ENCODE measurements at places on chromosomes 3 and 15. TPM values are rescaled to one million over a fixed set of nuclear protein-coding genes. Genes with fewer than 3 reads are reported as not detected.

The CLPX gene
- total RNA-seq = 93.6 TPM

DNA sequence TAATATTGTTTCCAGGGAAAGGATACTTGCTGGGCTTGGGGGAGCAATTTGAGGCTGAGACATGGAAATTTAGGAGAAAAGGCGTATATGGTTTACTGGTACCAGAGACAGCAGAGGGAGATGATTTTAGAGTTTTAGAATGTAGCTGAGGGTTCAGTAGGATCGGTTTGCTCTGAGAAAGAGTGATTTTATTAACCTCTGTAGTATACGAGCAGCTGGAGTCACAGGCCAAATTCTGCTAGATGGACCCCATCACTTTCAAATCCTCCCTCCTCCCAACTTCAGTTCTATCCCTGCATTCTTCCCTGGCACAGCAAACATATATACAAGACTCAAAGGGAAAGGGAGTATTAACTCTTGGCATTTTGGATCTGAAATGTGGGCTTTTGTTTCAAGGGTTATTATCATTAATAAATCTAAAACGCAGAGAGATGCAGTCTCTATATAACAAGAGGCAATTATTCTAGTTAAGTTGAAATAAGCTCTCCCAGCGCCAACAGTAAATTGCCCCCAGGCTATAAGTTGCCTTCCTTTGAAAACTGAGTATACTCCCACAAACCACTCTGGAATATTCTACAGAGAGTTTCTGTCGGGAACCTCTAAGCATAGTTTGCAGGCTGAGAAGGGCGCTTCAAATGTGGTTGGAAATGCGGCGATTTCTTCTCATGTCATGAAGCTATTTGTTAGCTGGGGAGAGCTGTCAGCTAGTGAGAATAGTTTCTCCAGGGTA, 5.4 kb downstream of the CRABP1 start:
- DNase-seq = no peak

DNA sequence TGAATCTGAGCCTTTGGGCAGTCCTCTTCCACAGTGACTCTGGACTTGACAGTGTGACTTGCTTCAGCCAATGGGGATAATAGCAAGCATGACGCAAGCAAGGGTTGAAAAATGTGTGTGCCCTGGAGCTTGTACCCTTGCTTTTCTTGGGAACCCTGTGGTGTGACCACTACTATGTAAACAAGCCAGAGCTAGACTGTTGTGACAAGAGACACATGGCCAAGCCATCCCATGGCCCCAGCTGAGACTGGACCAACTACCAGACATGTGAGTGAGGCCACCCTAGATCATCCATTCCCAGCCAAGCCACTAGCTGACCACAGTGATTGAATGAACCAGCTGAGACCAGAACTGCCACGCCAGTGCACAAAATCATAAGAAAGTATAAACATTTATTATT, 11.8 kb downstream of the MYO1E start:
- no peak for DNase-seq

The GDPGP1 gene
- total RNA-seq = 6.0 TPM

DNA sequence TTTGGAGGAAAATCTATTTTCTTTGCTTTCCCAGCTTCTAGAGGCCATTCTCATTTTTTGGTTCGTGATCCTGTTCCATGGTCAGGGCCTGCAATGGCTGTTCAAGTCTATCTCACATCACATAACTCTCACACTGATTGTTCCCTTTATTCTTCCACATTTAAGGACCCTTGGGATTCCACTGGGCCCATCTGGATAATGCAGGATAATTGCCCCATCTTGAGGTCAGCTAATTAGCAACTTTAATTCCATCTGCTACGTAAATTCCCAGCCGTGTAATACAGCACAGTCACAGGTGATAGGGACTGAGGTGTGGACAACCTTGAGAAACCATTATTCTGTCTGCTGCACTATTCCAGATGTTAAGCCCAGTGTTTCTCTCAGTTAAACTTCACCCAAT, 311.6 kb upstream of the CNTN4 start:
- no peak for DNase-seq

The YEATS2 gene
- 25.2 TPM for total RNA-seq

The OCA2 gene
- 23.0 TPM for total RNA-seq

The HCLS1 gene
- 108 TPM for total RNA-seq

The NOX5 gene
- total RNA-seq = 0.77 TPM

DNA sequence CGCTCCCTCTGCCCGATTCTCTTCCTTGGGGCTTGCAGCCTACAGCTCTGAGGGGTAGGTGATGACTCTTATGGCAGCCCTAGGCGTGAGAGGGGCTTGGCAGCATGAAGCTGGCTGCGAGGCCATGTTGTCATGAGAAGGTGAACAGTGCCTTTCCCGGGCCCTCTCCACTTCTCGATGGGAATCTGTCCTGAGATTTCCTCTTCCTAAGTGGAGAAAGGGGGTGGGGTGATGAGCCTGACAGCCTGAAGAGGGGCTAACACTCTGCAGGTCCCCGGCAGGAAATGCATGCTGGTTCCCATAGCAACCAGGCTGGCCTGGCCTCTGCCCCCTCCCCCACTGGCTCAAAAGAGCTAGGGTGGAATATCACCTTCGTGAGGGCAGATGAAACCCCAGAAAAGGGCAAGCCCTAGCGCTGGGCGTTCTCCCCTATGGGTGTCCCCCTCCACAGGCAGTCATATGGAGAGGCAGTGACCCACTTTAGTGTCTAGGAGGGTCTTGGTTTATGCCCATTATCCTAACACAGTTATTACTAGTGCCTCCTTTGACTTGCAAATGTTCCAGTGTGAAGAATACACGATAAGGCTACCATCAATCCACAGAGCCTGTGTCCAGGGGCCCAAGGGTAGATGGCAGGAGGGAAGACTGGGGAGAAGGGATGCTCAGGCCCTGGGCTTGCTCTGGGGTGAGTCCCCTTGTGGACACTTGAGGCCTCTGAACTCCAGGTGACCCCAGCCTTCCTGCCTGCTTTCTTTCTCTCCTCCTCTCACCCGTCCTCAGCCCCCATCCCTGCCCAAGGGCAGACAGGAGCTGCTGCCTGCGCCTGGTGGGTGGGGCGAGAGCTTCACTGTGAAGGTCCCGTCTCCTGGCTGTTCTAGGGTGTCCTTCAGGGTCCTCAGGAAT, 13.2 kb downstream of the EPHB3 start:
- DNase-seq = peak; percentile 69

- DNase-seq = peak; percentile 85
Observed at GRCh38 chr15:71051539-71051938, 63.7 kb upstream of the THSD4 start.

GRCh38 chr3:105353485-105354161, 13.1 kb upstream of the ALCAM start:
- peak; percentile 69 for DNase-seq

DNA sequence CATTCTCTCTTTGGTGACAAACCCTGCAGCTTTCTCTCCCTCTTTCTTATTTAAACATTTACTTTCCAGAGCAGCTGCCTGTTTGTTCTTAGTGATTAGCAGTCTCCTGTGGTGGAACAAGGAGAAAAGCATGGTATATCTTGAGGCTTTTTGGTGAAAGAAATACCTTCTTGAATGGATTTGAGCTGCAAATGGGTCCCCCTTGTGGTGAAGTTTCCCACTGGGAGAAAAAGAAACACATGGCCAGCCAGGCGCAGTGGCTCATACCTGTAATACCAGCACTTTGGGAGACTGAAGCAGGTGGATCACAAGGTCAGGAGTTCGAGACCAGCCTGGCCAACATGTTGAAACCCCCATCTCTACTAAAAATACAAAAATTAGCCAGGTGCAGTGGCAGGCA, 48.3 kb upstream of the ACP3 start:
- DNase-seq = no peak

- peak; percentile 54 for DNase-seq
Observed at GRCh38 chr3:72604328-72604727, 243.9 kb downstream of the SHQ1 start.

The RYR3 gene
- 1.4 TPM for total RNA-seq

The C3orf22 gene
- total RNA-seq = 0.28 TPM

DNA sequence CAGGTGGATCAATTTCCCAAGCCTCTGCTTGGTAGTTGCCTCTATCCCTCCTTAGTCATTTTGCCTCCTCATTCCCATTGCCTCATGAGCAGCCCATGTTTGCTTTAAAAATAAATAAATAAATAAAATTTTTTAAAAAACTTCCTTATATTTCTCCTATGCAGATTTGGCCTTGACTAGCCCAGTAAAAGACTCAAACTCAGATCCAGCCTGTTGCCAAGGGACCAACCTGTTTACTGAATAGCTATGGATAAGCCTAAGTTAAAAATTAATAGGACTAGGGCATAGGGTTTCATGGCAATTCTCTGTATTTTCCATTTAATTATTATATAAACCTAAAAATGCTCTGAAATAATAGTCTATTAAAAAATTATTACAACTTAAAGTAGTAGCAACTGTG, 384.4 kb downstream of the RSL24D1 start:
- DNase-seq = no peak

DNA sequence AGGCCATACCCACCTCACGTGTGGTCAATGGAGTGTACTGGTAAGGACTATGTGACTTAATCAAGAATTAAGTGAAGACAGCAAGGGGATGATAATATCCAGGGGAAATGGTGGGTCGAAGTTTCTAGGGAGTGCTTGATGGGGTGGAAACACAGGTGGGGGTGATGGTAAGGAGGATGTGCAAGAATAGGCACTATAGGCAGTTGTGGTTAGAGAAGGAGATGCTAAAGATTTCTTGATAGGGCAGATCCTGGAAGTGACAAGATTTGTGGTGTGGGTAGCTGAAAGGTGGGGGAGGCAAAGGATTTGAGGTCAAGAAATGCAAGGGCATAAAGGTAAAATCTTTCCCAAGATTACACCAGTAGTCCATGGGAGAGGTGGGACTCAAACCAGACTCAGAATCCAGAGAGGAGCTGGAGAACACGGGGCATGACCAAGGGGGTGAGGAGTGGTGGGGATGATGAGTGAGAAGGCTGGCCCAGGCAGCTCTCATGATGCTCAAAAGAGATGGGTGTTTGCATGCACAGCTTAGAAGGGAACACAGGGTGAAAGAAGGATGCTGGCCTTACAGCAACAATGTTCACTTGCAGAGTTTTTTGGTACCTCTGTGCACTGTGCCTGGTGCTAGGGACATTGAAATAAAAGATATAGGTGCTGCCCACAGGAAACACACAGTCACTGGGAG, 78.4 kb downstream of the CCR1 start:
- DNase-seq = no peak

- no peak for DNase-seq
Observed at GRCh38 chr3:17579289-17580031, 163.0 kb downstream of the TBC1D5 start.

- DNase-seq = no peak
Observed at GRCh38 chr3:127369356-127369935, 81.6 kb upstream of the PRR20G start.

GRCh38 chr3:108475220-108475782, 35.1 kb downstream of the MYH15 start:
- no peak for DNase-seq

DNA sequence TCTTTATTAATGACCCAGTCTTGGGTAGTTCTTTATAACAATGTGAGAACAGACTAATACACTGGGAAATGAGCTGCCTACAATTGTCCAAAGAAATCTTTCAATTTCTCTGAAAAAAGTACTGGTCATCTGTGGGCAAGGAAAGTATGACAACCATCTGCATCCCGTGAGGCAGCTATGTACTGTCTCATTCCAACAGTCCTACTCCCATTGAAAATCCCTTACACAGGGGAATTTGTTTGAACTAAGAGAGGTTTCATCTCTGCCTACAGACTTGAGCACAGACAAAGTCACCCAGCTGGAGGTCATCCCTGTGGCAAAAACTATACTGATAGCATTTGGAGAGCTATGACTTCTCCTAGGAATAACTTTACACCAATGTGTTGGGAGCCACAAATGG, 27.1 kb downstream of the SHC4 start:
- DNase-seq = no peak

DNA sequence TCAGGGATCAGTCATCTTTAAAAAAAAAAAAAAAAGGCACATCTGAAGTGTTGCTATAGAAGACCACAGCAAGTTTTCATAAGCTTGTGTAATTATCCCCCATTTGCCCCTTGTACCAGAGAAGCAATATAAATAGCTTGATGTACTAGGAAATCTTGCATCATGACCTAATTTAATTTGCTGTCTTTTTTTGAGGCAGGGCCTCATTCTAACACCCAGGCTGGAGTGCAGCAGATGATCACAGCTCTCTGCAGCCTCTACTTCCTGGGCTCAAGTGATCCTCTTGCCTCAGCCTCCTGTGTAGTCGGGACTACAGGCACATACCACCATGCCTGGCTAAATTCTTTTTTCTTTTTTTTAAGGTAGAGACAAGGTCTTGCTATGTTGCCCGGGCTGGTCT, 88.7 kb downstream of the ARIH1 start:
- no peak for DNase-seq

The VPS13C gene
- 79.1 TPM for total RNA-seq

The DNAJB11 gene
- total RNA-seq = 57.6 TPM

- no peak for DNase-seq
Observed at GRCh38 chr3:169146866-169147237, 516.7 kb downstream of the MECOM start.

GRCh38 chr3:49198611-49199230, 27.3 kb downstream of the KLHDC8B start:
- DNase-seq = no peak

The CDHR4 gene
- 27.0 TPM for total RNA-seq

DNA sequence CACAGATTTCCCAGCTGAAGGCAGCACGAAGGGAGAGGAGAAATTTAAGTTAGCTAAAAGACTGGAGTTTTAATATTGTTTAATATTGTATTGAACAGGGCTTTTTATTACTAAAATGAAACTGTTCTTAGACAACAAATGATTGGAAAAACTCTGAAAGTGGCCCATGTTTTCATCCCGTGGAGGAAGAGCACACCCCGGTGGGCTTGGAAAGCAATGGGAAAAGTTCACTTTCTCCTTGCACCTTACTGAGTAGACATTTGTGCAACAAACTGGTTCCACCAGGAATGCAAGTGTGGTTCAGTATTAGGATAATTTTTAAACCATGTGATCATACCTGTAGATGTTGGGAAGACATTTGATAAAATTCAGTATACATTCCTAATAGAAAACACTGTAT, 8.2 kb upstream of the ESYT3 start:
- DNase-seq = no peak

DNA sequence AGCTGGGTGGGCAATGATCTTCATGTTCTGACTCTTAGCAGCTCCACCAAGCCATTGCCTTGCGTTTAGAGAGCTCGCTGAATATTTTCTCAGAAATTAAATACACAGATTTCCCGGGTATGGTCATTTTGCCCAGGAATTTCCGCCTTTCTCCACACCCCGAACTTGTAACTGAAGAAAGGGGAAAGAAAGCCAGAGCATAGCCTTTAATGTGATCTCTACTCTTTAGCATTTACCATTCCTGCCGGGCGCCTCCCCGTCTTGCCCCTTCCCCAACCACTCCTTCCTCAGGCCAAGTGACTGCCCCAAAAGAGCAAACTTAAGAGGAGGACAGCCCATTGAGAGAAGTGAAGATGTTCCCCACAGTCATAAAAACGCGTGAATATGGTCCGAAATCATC, 53.1 kb downstream of the LMCD1 start:
- DNase-seq = no peak

The AMT gene
- total RNA-seq = 9.5 TPM

- no peak for DNase-seq
Observed at GRCh38 chr3:177089110-177089509, 108.2 kb downstream of the TBL1XR1 start.

The ZNF385D gene
- total RNA-seq = 30.9 TPM

Data from lung (tissue), 17 donors.